ENCODE measurements at places on chromosomes 1 and 21. TPM values are rescaled to one million over a fixed set of nuclear protein-coding genes. Genes with fewer than 3 reads are reported as not detected.

Gene TXLNA
- 28.9 TPM for total RNA-seq

Gene NECTIN4
- not detected for total RNA-seq

Gene SYNJ1
- 12.0 TPM for total RNA-seq

Gene CGN
- 0.33 TPM for total RNA-seq

Gene NMNAT1
- 9.7 TPM for total RNA-seq

Gene KRTAP13-4
- not detected for total RNA-seq

- H3K4me3 ChIP-seq: no peak overlapping the region
- no peak for DNase-seq
- H3K27ac ChIP-seq: no peak overlapping the region
Measured at GRCh38 chr1:44489481-44489880, 84.4 kb downstream of the RNF220 start.

DNA sequence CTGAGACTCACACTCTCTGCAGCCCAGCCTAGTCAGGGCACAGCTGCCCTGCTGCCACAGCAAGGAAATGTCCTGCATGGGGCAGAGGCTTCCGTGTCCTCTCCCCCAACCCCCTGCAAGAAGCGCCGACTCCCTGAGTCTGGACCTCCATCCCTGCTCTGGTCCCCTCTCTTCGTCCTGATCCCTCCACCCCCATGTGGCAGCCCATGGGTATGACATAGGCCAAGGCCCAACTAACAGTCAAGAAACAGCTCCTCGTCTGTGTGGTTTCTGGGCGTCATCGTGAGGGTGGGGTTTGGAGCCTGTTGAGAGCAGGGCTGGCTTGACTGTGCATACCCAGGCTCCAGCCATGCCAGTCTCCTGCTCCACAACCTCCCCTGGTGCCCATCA lies 19.5 kb downstream of the FAAH start:
- H3K27me3 ChIP-seq: no peaks in the 10 kb centered on the region
- no peak overlapping the region for H3K4me3 ChIP-seq
- H3K27ac ChIP-seq: no peak overlapping the region
- no peaks in the 10 kb centered on the region for H3K4me1 ChIP-seq
- no peaks in the 10 kb centered on the region for H3K36me3 ChIP-seq

DNA sequence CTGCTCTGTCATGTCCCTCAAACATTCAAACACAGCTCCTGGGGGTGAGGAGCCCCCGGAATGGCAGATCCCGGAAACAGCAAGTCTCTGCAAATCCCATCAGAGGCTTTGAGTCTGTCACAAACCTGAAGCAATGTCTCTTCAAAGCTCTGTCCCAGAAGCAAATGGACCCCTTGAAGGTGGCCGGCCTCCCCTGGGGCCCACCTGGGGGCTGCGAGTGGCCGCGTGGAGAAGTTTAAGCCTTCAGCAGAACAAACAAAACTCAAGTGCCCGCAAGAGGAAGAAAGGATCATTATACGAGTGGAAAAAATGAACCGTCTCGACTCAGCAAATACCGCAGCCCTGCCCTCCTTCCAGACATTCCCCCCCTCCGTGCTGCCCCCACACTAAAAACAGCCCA lies 53.3 kb downstream of the PRDM16 start:
- H3K4me3 ChIP-seq: no peak overlapping the region
- H3K4me1 ChIP-seq: no peaks in the 10 kb centered on the region
- DNase-seq: no peak
- H3K27me3 ChIP-seq: no peaks in the 10 kb centered on the region
- no peaks in the 10 kb centered on the region for H3K36me3 ChIP-seq

- DNase-seq: no peak
- no peak overlapping the region for H3K27ac ChIP-seq
- H3K36me3 ChIP-seq: no peaks in the 10 kb centered on the region
- no peaks in the 10 kb centered on the region for H3K4me1 ChIP-seq
- H3K27me3 ChIP-seq: no peaks in the 10 kb centered on the region
Measured at GRCh38 chr1:95388031-95388430, 154.0 kb downstream of the RWDD3 start.

GRCh38 chr1:115227346-115228082 lies 110.5 kb downstream of the NGF start:
- no peak for DNase-seq
- no peak overlapping the region for H3K27ac ChIP-seq
- H3K4me3 ChIP-seq: no peak overlapping the region

DNA sequence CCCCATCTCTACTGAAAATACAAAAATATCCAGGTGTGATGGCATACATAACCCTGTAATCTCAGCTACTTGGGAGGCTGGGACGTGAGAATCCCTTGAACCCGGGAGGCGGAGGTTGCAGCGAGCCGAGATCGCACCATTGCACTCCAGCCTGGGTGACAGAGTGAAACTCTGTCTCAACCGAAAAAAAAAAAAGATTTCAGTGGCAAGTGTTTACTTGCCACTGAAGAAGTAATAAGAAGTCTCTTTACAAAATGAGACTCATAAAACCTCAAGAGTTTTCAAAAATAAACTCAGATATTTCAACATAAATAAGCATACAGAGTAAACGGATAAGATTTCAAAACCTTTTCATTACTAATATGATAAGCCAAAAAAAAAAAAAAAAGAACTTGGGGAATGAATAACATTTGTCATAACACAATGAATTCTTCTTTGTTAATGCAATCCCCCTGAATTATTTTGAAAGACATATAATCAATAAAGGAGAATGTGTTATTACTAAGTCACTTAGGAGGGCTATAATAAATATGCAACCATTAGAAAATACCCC lies 34.2 kb upstream of the EXO1 start:
- H3K4me3 ChIP-seq: no peak overlapping the region
- H3K4me1 ChIP-seq: no peaks in the 10 kb centered on the region
- no peaks in the 10 kb centered on the region for H3K27me3 ChIP-seq
- no peaks in the 10 kb centered on the region for H3K36me3 ChIP-seq
- H3K27ac ChIP-seq: no peak overlapping the region

- H3K36me3 ChIP-seq: no peaks in the 10 kb centered on the region
- H3K27me3 ChIP-seq: no peaks in the 10 kb centered on the region
- H3K27ac ChIP-seq: no peak overlapping the region
- H3K4me3 ChIP-seq: no peak overlapping the region
Measured at GRCh38 chr1:77347646-77348045, 65.8 kb downstream of the AK5 start.

DNA sequence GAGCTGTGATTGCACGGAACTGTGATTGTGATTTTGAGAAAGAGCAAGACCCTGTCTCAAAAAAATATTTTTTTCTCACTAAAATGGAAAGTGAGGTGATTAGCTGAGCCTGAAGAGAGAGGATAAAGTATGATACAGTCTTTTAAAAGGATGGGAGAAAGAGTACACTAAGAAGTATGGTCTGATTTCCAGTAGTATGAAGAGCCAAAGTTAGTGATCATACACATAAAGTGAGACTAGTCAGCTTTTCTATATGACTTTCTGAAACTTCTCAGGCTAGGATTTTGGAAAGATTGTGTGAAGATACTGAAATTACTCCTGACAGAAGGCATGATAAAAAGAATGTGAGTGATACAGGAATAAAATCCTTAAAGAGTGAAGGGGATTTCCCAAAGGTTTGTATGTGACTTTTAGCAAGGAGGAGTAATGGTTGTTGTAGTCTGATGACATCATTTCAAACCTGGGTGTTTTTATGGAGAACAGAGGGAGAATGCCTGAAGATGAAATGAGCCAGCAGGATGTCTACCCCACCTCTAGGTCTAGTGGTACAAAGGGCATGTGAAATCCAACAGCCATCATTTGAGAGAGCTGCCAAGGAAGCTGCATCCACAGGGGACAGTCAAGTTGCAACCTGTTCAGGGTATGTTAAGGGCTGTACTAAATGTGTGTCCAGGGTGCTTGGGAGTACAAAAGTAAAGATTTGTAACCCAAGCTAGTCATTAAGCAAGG lies 157.7 kb downstream of the PIK3R3 start:
- no peak overlapping the region for H3K27ac ChIP-seq
- no peak overlapping the region for H3K4me3 ChIP-seq
- no peaks in the 10 kb centered on the region for H3K36me3 ChIP-seq
